ENCODE measurements at places on chromosomes 4 and X.

- no peak for DNase-seq
These were observed 355 bp downstream of the GRID2 start for GRCh38 chr4:92304121-92304520.

GRCh38 chrX:109357706-109358105 lies 124.2 kb downstream of the GUCY2F start:
- DNase-seq, result no peak

DNA sequence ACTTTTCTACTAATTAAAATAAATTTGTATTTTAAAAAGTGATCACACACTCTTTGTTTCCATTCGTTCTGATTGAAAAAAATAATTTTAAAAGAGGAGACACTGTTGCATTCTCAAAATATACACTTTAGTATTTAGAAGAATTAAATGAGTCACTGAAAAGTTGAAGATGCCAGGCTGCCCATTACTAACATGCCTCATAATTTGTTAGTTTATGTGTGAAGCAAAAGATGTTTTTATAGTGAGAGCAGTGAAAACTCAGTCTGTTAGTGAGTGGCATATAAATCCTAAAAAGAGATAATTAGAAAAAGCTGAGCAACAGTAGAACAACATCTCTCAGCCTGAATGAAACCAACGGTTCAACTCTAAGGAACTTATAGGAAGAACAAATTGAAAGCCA lies 143.4 kb downstream of the CDS1 start:
- DNase-seq, result no peak

DNA sequence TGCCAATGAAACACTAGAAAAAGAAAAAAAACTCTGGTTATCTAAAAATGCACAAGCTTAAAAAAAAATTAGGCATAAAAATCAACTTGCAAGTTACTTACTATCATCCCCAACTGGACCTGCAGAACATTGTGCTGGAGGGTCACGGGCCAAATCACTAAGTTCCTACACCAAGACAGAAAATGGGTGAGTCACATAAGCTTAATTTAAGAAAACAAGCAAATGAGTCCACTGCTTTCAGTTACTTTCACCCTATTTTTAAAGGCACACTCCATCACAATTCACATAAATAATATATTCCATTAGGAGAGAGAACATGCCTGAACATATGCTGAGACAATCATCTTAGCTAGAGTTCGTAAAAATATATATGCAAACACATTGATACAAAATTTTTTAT lies 17.7 kb downstream of the UBE2D3 start:
- DNase-seq, result no peak

- no peak for DNase-seq
These were observed 131.6 kb downstream of the HMX1 start for GRCh38 chr4:8739820-8740665.

- DNase-seq, result no peak
These were observed 259.2 kb upstream of the GALNTL6 start for GRCh38 chr4:171553961-171554360.
